ENCODE measurements at places on chromosomes 12 and 14.

DNA sequence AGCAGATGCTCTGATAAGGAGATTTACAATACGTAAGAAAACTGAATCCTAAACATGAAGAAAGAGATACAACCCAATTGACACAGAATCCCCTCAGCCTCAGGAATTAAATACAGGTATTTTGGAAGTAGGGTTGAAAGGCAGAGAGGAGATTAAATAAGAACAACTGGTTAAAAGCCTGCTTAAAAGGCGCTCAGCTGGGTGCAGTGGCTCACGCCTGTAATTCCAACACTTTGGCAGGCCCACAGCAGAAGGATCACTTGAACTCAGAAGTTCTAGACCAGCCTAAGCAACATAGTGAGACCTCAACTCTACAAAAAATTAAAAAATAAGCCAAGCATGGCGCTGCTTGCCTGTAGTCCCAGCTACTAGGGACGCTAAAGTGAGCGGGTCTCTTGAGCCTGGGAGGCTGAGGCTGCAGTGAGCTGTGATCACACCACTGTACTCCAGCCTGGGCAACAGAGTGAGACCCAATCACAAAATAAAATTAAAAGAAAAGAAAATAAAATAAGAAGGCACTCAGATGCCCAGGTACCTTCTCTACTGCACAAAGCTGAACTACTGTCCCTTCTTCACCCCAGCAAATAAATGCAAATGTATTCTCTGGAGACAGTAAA is 32.9 kb downstream of the MED13L start:
- DNase-seq: no peak

DNA sequence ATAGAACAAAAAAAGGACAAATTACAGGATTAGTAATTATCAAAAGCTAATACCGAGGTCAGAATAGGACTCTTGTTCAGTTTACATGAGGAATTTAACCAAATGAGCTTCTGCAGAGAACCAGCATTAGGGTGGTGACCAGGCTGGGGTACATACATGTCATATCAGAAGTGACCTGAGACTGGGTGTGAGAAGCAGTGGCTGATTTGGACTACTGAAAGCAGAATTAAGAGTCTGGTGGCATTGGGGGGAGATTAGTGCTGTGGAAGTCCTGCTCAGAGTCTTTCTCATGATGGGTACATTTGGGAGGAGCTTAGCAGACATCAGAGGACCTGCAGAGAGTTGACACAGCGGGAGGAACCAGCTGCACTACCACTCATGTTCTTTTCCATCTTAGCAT is 21.7 kb downstream of the TRAF3 start:
- DNase-seq: no peak

- no peak for DNase-seq
Observed at GRCh38 chr12:63816031-63816430, 28.5 kb upstream of the SRGAP1 start.

DNA sequence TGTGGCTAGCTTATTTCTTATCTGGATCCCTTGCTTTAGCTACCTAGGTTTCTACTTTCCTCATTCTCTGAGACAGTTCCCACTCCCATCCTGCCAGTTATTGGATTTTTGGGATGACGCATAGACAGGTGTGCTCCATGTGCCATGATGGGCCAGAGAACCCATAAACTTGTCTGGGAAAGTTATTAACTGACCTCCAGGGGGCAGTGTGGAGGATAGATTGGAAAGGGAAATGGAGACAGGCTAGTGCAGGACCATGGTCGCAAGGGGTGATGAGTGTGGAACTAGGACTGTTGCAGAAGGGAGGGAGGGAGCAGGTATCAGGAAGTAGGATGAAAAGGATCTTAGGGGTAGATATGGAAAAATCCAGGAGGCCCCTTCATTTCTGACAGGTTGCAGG is 80.3 kb downstream of the ESRRB start:
- DNase-seq: peak; percentile 33

- no peak for DNase-seq
Observed at GRCh38 chr14:20614038-20614840, 23.1 kb upstream of the RNASE12 start.

GRCh38 chr12:52895726-52896189 is 9.1 kb downstream of the KRT8 start:
- no peak for DNase-seq

DNA sequence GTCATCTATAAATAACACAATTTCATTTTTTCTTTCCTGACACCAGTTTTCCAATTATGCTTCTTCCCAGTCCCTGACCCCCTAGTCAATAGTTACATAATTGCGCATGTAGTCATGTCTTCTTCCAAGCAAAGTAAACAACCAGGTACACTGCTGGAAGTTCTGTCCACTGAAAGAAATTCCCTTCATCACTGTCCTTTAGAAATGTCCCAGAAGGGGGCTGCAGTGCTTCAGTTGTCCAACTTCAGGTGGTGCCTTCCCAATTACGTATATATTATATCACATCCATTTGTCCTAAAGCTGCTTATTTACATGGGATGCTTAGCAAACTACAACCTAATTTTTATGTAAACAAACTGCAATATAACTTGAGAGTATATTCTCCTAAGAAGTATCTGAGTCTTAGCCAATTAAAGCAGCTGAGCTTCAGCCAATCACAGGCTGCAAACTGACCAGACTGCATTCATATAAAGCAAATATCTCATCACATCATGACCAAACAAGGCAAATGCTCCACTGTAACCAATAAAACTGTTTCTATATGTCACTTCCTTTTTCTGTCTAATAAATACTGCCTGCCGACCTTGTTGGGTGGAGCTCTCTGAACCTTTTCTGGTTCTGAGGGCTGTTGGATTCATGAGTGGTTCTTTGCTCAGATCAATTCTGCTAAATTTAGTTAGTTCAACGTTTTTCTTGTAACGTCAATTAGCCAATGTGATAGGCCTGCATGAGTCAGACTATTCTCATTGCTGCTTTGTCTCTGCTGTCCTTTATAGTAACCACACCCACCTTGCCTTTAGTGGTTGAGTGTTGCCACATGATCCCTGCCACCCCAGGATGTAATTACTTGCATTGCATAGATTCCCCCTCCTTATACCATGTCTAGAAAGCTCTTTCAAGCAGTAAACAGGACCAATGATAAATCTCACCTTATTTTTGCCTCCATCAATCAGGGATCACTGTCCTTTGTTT is 239.3 kb downstream of the ALG10B start:
- DNase-seq: peak; percentile 34

GRCh38 chr12:116783525-116784237 is 45.6 kb downstream of the RNFT2 start:
- DNase-seq: no peak

DNA sequence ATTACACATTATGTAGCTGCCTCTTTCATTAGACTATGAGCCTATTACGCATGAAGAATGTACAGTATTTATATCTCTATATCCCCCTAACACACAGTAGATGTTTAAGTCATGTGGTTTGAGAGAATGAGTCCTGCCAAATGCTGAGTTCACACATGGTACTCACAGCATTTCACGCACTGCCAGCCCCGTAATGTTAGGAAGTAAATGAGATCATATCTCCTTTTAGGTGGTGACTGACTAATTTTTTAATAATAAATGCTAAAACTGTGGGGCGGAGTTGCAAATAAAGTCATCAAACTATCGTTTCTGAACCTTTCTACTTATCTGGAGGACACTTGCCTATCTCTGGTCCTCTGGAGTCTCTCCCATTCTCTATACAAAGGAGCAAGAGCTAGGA is 343.8 kb downstream of the ADAMTS20 start:
- no peak for DNase-seq

- peak; percentile 98 for DNase-seq
Observed at GRCh38 chr14:95313707-95314106, 6.0 kb downstream of the CLMN start.

DNA sequence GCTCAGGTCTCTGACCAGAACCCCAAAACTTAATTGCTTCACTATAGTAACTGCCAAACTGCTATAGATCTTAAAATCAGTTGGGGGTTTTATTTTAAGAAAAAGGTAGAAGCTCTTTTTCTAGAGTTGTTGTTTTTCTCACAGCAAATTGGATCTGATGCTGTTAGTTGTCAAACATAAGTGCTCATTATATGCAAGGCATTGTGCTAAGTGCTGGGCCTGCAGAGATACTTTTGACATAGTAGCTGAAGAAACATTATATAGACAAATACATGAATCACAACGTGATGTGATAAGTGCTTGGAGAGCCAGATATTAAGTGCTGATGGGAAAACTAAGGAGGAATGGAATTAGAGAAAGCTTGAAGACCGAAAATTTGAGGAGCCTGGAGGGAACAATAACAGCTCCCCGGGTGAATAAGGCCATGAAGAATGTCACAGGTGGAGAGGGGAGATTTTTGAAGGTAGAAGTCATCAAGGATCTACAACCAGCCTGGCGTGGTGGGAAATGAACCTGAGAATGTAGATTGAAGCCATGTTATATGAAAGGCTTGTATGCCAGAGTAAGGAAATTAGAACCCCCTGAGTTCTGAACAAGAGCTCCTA is 126.5 kb downstream of the DYRK2 start:
- no peak for DNase-seq

DNA sequence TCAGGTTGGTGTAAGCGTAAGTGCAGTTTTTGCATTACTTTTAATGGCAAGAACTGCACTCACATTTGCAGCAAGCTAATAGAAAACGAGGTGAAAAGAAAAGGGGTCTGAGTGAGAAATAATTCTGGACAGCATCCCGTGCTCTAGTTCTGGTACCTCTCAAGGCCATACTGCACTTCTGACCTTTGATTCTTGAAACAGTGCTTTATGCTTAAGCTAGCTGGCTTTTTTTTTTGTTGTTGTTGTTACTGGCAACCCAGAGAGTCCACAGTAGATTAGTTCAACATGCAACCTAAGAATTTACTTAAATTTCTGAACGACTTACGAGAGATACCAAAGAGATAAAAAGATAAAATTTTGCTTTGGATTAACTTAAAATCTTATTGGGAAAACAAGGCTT is 75.2 kb upstream of the PRKD1 start:
- no peak for DNase-seq

DNA sequence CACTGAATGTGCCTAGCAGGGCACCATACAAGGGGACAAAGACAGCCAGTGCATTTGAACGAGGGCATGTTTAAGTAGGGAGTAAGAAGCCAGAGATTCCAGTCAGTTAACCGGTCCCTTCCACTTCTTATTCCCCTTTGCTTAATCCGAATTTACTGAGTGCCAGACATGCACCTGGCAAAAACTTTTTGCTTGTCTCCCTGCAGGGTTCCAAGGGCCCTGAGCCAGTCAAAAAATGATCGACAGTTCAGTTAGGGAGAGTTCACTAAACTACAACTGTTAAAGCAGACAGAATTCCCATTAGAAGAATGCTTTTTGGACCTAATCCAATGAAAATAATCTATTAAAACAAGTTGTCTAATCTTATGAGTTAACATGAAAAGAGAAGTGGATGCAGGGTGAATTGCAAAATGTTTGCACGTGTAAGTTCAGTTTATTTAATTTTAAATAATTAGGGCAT is 193.8 kb downstream of the TMTC2 start:
- DNase-seq: no peak

GRCh38 chr14:34336501-34336900 is 125.5 kb downstream of the SPTSSA start:
- no peak for DNase-seq

- DNase-seq: peak; percentile 80
Observed at GRCh38 chr14:91980157-91980556, 32.7 kb upstream of the FBLN5 start.

- peak; percentile 59 for DNase-seq
Observed at GRCh38 chr14:22084393-22085281, 411.0 kb upstream of the OR4E1 start.

DNA sequence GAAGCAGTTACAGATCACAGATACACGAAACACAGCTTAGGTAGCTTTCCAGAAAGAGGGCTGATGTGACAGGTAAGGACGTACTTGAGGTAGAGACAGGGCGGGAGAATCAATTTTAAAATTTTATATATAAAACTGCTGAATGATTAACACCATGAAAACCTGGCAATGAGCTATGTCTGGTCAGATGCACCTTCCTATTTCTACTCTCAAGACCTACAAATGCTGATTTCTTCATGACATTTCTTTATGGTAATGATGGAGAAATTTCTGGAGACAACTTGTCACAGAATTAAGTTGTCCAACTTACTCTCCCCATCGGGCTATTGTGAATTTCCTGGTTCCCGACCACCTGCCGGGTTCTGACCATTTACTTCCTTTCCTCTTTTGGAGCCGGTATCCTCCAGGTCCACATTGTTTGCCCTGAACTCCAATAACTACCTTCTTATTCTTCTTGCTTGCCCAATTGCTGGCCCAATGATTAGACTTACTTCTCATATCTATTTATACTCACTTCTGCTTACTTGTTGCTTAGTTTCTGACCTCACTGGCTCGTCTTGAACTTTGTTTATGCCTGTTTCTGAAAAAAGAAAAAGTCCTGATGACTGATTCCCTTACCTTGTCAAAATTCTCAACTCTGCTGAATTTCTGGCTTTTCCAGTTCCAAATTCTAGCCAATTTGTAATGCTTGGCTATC is 12.8 kb upstream of the ATP2B1 start:
- peak; percentile 77 for DNase-seq

DNA sequence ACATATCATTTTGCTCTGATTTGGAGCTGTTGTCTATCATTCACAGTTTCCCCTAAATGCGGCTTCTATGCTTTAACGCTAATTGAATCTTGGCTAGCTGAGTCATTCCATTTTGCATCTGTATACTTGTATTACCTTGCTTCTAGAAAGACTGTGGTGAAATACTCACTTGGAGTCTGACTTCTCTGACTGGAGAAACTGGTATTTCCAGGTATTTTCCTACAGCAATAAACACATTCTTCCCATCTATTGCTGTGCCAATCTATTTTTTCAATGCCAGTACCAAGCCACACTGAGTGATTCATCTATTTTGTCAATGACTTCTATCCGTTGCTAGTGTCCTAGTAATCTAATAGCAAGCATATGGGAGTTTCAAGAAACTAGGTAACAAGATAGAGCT is 76.0 kb upstream of the ST8SIA1 start:
- DNase-seq: no peak

- no peak for DNase-seq
Observed at GRCh38 chr14:49526101-49526500, 60.1 kb downstream of the RPS29 start.

GRCh38 chr12:110421701-110422100 is 18.2 kb upstream of the ANAPC7 start:
- DNase-seq: no peak

- no peak for DNase-seq
Observed at GRCh38 chr12:55937981-55938380, 7.0 kb downstream of the DGKA start.

- no peak for DNase-seq
Observed at GRCh38 chr14:45177076-45177475, 41.3 kb downstream of the FANCM start.

GRCh38 chr12:89468648-89469326 is 55.8 kb downstream of the GALNT4 start:
- DNase-seq: peak; percentile 37

GRCh38 chr12:122215771-122216170 is 10.1 kb downstream of the DIABLO start:
- no peak for DNase-seq

Measured in inflammatory macrophage (primary cell).